ENCODE measurements at places on chromosomes 3 and 15.

GRCh38 chr3:100007313-100007712 is 107.0 kb downstream of the FILIP1L start:
- DNase-seq, result no peak

- no peak for DNase-seq
Measured at GRCh38 chr3:78141269-78141668, 1101.4 kb downstream of the ROBO2 start.

DNA sequence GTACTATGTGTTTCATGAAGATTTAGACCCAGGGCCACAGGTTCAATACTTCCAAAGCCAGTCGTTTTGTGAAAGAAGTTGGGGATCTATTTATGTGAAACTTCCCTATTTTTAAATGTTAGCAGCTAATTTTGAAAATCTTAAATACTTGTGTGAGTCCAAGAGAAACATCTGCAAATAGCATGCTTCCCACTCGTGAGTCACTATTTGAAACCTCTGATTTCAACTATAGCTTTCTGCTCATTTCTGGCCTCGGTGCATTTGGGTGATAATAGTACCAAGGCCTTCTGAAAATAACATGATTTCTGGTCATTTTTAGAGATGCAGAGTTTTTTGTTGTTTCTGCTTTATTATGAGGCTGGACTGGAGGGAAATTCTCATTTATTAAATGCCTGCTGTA is 110.0 kb downstream of the OPA1 start:
- DNase-seq, result no peak

GRCh38 chr15:56241374-56242105 is 2.1 kb downstream of the RFX7 start:
- no peak for DNase-seq

- no peak for DNase-seq
Measured at GRCh38 chr3:75254685-75255084, 409.4 kb upstream of the FRG2C start.

DNA sequence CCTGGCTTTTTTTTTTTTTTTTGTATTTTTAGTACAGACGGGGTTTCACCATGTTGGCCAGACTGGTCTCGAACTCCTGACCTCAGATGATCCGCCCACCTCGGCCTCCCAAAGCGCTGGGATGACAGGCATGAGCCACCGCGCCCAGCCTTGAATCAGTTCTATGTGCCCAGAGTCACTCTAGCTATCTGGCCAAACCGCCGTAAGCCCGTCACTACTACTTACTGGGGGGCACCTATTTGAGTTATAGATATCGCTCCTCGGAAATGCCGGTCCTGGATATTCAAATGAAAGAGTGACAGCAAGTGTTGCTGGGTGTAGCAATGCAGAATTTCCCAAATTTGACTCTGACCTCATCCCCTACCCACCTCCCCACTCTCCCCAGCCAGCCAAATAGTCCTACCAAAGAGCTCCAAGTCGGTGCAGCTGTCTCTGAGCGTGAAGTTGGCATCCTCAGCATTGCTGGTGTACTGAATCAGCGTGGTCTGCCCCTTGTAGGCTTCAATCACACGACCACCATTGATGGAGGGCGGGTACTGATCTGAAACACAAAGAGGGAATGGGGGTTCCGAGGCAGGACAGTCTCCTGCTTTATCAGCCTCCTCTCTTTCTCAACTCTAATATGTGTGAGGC is 38.1 kb downstream of the MUC20 start:
- no peak for DNase-seq

- no peak for DNase-seq
Measured at GRCh38 chr3:127165694-127166485, 27.0 kb upstream of the PRR23E start.

- no peak for DNase-seq
Measured at GRCh38 chr3:125257536-125257935, 45.0 kb upstream of the SLC12A8 start.

- no peak for DNase-seq
Measured at GRCh38 chr15:68191555-68191954, 13.6 kb downstream of the CALML4 start.

GRCh38 chr15:53829471-53829870 is 70.0 kb upstream of the WDR72 start:
- DNase-seq, result no peak

DNA sequence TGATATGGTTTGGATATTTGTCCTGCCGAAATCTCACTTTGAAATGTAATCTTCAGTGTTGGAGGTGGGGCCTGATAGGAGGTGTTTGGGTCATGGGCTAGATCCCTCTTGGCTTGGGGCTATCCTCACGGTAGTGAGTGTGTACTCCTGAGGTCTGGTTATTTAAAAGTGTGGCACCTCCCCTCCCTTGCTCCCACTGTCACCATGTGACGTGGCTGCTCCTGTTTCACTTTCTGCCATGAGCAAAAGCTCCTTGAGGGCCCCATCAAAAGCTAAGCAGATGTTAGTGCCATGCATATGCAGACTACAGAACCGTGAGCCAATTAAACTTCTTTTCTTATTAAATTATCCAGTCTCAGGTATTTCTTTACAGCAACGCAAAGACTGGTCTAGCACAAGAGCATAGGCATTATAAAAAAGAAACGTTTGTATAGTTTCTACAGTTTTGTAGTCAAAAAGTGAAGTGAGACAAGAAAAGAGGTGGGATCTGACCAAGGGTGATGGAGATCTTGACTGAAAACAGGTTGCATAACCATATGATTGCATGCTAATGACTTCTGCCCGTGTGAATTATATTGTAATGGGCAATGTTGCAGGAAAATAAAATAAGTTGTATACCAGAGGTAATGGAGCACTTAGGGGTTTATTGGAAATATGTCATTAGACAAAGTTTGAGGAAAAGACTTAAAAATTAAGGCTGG is 28.5 kb upstream of the CLASP2 start:
- DNase-seq, result no peak

GRCh38 chr3:77411334-77411733 is 371.4 kb downstream of the ROBO2 start:
- DNase-seq, result no peak

GRCh38 chr3:24149032-24149431 is 203.9 kb downstream of the NR1D2 start:
- no peak for DNase-seq

DNA sequence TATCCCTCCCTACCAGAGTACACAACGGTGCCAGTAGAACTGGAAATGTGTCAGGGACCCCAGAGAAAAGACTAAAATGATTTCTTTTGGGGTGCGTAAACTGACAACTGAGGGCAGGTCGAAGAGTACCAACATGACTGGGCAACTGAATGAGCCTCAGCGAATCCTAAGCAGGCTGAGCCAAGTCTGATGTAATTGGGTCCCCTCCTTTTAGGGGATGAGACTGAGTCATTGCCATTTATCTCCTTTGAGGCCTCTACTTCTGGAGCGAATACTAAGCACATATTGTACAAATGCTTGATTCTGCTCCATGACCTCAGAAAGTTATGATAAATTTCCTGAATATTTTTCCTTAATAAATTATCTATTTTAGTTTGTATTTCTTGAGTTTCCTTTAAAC is 17.3 kb upstream of the GPR156 start:
- DNase-seq, result no peak

GRCh38 chr15:33298631-33299030 is 12.1 kb upstream of the RYR3 start:
- no peak for DNase-seq
